ENCODE measurements at places on chromosomes 7 and 10. TPM values are rescaled to one million over a fixed set of nuclear protein-coding genes. Genes with fewer than 3 reads are reported as not detected.

MSMB gene
- not detected for polyA plus RNA-seq

GRCh38 chr10:90857635-90858460 is at the start of gene HTR7:
HTR7 (minus strand) TSS chr10:90858039; CDS start chr10:90857671, 368 bp downstream.
- no peak within 1 kb of the TSS for H3K27ac ChIP-seq
- H3K4me1 ChIP-seq: peaks cover 11% of the 10 kb centered on the region
- H3K4me3 ChIP-seq: peak within 1 kb of the TSS; percentile 40
- H3K27me3 ChIP-seq: peaks cover 41% of the 10 kb centered on the region

DNA sequence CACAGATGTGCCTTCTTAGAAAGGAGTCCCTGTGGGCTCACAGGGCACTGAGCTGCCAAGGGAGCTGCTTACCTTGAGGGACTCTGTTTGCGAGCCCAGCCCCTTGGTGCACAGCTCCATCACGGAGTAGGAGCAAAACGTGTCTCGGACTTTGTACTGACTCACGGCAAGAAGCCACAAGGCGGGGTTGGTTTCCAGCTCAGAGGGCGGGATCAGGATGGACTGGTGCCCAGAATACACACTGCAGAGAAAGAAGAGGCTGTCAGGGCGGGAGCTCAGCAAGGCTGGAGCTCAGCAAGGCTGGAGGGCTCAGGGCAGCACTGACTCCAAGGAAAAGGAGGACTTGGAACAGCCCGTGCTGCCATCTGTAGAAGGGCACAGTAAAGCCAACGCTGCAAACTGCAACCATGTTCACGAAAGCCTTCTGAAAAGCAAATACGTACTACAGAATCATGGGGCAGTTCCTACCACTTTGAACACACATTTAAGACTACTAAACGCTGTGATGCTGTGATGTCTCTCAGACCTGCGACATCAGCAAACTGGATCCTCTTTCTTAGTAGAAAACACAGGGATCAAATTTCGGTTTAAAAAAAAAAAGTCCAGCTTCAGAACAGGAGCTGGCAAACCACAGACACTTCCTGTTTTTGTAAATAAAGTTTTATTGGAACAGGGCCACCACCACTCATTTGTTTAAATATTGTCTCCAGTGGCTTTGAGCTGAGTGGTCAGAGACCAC is 194.3 kb downstream of the ZMYND11 start:
- no peaks in the 10 kb centered on the region for H3K27me3 ChIP-seq
- DNase-seq: peak; percentile 39
- H3K27ac ChIP-seq: peak overlapping the region; percentile 20

- H3K36me3 ChIP-seq: no peaks in the 10 kb centered on the region
- H3K27me3 ChIP-seq: no peaks in the 10 kb centered on the region
- no peak overlapping the region for H3K27ac ChIP-seq
These were observed 225.4 kb downstream of the USP6NL start for GRCh38 chr10:11386044-11386443.

- no peak overlapping the region for H3K4me3 ChIP-seq
- no peaks in the 10 kb centered on the region for H3K27me3 ChIP-seq
- H3K4me1 ChIP-seq: peaks cover 38% of the 10 kb centered on the region
- DNase-seq: no peak
- no peaks in the 10 kb centered on the region for H3K36me3 ChIP-seq
These were observed 99.0 kb downstream of the SH3PXD2A start for GRCh38 chr10:103756277-103756869.

DNA sequence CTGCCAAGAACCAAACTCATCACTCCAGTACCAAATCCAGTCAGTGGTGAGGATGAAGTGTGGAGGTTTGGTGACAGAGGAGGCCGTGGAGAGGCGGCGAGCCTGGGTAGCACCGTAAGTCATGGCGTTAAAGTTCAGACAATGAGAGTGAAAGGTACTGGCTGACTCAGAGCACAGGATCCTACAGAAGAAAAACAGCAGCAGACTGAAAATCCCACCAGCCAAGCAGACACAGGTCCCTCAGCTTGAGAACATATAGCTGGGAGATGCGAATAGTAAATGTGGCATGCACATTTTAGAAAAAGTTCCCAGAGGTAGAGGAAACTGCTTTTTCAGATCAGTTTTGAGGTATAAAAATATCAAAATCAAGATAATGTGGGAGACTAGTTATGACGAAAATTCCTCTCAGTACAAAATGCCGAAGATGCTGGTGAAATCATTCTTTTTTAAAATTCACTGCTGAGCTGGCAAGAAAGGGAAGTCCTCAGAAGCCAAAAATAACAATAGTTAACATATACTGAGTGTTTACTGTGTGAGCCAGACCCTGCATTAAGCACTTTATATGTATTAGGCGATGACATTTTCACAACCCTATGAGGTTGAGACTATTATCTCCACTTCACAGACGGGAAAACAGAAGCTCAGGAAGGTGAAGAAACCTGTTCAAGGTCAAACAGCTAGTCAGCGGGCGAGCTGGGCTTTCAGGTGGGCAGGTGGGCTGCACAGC is 20.9 kb downstream of the PARP12 start:
- no peak overlapping the region for H3K27ac ChIP-seq
- H3K4me3 ChIP-seq: no peak overlapping the region

- peaks cover 4% of the 10 kb centered on the region for H3K36me3 ChIP-seq
- no peak for DNase-seq
- H3K27ac ChIP-seq: no peak overlapping the region
- H3K4me1 ChIP-seq: peaks cover 39% of the 10 kb centered on the region
These were observed 9.5 kb downstream of the CYREN start for GRCh38 chr7:135160858-135161653.

- peaks cover 14% of the 10 kb centered on the region for H3K4me1 ChIP-seq
- H3K27ac ChIP-seq: no peak overlapping the region
These were observed 28.9 kb upstream of the SVIL start for GRCh38 chr10:29663718-29664117.

- no peaks in the 10 kb centered on the region for H3K4me1 ChIP-seq
- peaks cover 3% of the 10 kb centered on the region for H3K27me3 ChIP-seq
- DNase-seq: no peak
- H3K27ac ChIP-seq: no peak overlapping the region
- H3K36me3 ChIP-seq: no peaks in the 10 kb centered on the region
These were observed 143.3 kb upstream of the PPP2R2D start for GRCh38 chr10:131757285-131758058.

TSPAN15 gene
- polyA plus RNA-seq: 18.1 TPM

DNA sequence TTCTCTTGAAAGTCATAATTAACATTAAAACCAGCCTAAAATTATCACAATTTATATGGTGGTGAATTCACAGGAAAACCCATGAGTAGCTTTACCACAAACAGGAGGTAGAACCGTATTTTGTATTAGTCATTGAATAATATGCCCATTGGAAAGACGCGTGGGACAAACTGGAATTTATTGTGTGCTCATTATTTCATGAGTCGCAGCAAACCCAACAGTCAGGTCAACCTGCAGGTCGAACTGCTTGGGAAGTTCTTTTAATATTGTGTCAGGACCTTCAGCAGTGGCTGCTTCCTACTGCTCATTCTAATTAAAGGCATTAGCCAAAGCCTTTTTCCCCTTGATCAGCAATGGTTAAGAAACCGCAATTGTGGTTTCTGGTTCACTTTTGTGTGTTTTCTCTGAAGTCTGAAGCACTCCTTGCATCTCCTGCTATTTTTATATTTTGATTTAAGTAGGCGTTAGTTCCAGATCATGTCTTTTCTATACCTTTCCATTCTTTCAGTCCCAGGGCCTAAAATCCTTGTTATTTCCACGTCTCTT is 100.1 kb downstream of the RAB11FIP2 start:
- H3K27ac ChIP-seq: no peak overlapping the region
- no peaks in the 10 kb centered on the region for H3K27me3 ChIP-seq
- no peaks in the 10 kb centered on the region for H3K36me3 ChIP-seq
- H3K4me3 ChIP-seq: no peak overlapping the region
- no peaks in the 10 kb centered on the region for H3K4me1 ChIP-seq

GRCh38 chr10:20879136-20879535 is 18.0 kb downstream of the NEBL start:
- no peak overlapping the region for H3K4me3 ChIP-seq
- no peaks in the 10 kb centered on the region for H3K27me3 ChIP-seq
- no peak for DNase-seq
- no peaks in the 10 kb centered on the region for H3K4me1 ChIP-seq

DNA sequence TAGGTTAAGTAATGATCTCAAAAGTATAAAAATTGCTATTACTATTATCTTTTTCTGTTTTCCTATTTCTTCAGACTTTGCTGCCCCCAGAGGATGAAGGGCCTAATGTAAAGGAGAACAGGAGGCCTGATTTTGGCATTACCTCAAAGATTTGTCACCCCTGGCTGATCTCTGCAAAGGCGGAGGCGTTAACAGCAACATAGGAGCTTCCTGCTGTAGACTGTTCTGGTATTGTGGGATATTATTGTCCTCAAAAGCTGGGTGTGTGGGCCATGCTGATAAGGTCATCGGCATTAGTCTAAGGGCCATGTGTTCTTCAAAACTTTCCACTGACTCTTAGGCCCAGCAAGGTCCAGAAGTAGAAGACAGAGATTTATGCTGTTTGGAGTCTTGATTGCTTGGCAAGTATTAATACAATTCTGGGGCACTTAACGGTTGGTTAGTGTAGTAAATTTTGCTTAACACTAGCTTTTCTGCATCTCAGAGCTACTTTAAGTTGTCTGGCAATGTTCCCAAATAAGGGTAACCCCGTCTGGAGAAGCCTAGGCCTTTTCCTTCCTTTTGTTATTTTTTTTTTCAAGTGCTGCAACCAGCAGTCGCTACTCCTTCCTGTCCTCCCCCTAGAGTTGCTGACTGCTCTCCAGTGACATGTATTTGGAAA is 14.0 kb upstream of the ENTPD1 start:
- no peak overlapping the region for H3K27ac ChIP-seq
- no peak overlapping the region for H3K4me3 ChIP-seq
- H3K4me1 ChIP-seq: no peaks in the 10 kb centered on the region
- no peaks in the 10 kb centered on the region for H3K36me3 ChIP-seq

BMPER gene
- 0.24 TPM for polyA plus RNA-seq

GRCh38 chr7:132653366-132653930 is 77.2 kb upstream of the PLXNA4 start:
- H3K4me3 ChIP-seq: no peak overlapping the region
- peaks cover 25% of the 10 kb centered on the region for H3K4me1 ChIP-seq
- DNase-seq: no peak
- no peaks in the 10 kb centered on the region for H3K36me3 ChIP-seq
- H3K27ac ChIP-seq: no peak overlapping the region
- no peaks in the 10 kb centered on the region for H3K27me3 ChIP-seq

- no peaks in the 10 kb centered on the region for H3K4me1 ChIP-seq
- H3K27ac ChIP-seq: no peak overlapping the region
- DNase-seq: no peak
- H3K36me3 ChIP-seq: no peaks in the 10 kb centered on the region
- no peaks in the 10 kb centered on the region for H3K27me3 ChIP-seq
These were observed 129.4 kb upstream of the SHH start for GRCh38 chr7:155941688-155942087.

DNA sequence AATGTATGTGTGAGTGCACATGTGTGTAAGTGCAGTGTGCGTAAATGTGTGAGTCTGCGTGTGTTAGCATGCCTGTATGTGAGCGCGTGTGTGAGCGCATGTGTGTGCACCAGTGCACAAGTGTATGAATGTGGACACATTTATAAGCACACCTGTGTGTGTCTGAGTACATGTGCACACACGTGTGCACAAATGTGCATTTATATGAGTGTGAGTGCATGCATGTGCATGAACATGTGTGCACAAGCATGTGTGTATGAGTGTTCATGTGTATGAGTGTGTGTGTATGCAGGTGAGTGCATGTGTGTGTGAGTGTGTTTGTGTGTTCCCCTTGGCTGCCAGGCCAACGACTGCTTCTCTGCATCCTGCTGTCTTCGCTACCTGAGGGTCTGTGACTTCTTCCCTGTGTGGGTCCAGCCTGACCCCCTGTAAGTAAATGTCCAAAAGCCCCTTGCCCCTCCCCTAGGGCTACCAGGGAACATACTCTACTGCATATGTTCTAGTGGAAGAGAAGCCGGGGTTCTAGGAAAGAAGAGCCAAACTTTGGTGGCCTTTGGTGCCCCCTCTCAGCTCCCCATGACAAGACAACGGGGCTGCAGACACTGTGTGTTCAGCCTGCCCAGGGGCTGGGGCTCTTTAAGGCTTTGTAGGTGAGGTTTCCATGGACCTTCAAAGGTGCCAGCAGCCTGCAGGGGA is 17.0 kb downstream of the GOLGA7B start:
- H3K4me1 ChIP-seq: peaks cover 16% of the 10 kb centered on the region
- no peak overlapping the region for H3K4me3 ChIP-seq
- DNase-seq: no peak

- no peak overlapping the region for H3K27ac ChIP-seq
- H3K4me1 ChIP-seq: no peaks in the 10 kb centered on the region
- peaks cover 20% of the 10 kb centered on the region for H3K36me3 ChIP-seq
- DNase-seq: no peak
- H3K4me3 ChIP-seq: no peak overlapping the region
These were observed 11.5 kb upstream of the NFKB2 start for GRCh38 chr10:102384053-102384452.

GRCh38 chr10:81570878-81571794 is 303.9 kb upstream of the NRG3 start:
- DNase-seq: no peak
- H3K27me3 ChIP-seq: no peaks in the 10 kb centered on the region
- H3K4me3 ChIP-seq: no peak overlapping the region

DNA sequence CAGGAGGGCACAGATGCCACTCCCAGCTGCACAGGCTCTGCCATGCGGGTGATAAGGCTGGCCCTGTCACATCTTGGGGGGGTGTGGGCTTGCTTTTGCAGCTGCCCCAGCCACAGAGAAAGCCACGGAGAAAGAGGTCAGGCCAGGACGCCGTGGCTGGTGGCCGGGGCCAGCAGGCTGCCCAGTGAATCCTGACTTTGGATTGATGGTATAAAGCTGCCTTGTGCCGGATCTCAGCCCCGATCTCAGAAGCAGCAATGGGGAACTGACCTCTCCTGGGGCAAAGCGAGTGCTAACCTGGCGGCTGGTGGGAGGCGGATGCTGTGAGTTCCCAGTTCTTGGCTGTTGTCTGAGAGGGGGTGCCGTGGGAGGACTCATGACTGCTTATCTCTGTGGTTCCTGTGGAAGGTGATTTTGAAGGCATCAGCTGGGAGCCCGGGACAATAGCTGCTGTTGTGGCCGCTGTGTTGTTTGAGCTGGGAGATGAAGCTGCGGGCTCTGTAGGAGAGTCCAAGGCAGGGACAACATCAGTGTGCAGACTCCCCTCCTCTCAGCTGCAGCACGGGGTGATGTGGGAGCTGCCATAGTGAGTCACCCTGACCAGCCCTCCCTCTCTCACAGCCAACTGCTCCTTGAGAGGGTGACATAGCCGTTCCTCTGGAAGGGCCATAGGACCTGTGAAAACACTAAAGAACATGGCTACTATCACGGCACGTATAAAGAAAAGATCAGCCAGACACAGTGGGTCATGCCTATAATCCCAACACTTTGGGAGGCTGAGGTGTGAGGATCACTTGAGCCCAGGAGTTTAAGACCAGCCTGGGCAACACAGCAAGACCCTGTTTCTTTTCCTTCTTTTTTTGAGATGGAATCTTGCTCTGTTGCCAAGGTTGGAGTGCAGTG is 17.0 kb downstream of the IL15RA start:
- no peak for DNase-seq
- H3K27ac ChIP-seq: no peak overlapping the region
- no peak overlapping the region for H3K4me3 ChIP-seq
- H3K36me3 ChIP-seq: peaks cover 23% of the 10 kb centered on the region

TMEM178B gene
- polyA plus RNA-seq: 0.20 TPM

DNA sequence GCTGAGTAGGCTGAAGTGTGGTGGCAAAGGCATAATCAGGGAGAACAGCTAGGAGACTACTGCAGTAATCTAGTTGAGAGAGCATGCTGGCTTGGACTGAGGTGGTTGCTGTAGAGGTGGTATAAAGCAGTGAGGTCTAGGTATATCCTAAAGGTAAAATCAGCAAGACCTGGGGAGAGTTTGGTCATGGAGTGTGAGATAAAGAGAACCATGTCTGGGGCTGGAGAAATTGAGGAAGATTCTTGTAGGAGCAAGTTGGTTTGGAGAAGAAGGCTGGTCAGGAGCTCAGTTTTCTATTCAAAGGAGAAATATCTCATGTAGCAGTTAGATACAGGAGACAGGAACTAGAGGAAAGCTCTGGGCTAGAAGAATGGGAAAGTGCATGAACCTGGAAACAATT is 32.9 kb upstream of the ST7 start:
- H3K36me3 ChIP-seq: peaks cover 19% of the 10 kb centered on the region
- no peaks in the 10 kb centered on the region for H3K4me1 ChIP-seq
- no peaks in the 10 kb centered on the region for H3K27me3 ChIP-seq
- H3K27ac ChIP-seq: no peak overlapping the region

Data from CD4-positive, alpha-beta memory T cell (primary cell).